Head of caudate nucleus (tissue), 42 donors: ENCODE measurements at places on chromosomes 2 and 18.

DNA sequence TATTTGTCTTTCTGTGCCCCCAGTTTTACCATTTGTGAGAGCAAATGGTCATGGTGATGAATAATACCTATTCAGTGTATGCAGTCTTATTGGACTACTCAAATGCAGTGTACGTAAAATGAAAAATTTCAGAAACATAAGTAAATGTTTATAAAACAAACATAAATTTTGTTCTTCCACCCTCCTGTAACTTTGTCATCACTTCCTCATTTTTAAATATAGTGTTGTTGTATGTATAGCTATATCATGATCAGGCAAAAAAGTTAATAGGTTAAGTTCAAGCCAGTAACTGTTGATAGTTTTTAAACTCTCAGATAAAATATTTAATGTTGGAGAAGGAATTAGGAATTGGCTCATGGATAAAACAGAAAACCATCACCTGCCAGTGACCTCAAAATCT is 93.2 kb downstream of the KLF7 start:
- DNase-seq: no peak

- no peak for DNase-seq
Measured at GRCh38 chr2:133324150-133324561, 244.1 kb downstream of the NCKAP5 start.

GRCh38 chr2:31354837-31355236 is 59.7 kb downstream of the XDH start:
- DNase-seq: no peak

GRCh38 chr2:162704496-162704895 is 134.1 kb downstream of the KCNH7 start:
- no peak for DNase-seq

DNA sequence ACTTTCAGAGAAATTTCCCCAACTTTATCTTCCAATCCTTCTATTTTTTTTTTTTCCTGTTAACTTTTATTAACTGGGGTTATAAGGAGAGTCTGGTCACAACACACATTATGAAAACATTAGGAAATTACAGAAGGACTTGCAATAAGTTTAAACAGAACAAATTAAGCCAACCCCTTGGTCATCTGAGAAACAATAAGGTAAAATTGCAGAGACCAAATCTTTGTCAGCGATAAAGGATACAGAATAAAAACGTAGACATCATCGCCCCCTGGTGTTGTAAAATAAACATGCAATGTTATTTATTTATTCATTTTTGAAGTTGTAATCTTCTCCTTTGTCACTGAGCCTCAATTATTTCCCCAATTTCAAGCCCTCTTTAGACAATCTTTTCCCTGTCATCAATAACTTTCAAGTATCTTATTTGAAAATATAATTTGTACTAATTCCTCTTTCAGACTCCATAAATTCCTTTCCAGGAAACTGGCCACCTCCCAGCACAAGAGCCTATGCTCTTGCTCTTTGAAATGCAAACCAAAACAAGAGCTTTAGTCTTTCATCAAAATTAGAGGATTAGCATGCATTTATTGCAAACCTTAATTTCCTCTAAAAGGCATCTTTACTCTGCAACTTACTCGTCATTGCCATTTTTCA is 19.5 kb downstream of the G6PC2 start:
- DNase-seq: no peak

DNA sequence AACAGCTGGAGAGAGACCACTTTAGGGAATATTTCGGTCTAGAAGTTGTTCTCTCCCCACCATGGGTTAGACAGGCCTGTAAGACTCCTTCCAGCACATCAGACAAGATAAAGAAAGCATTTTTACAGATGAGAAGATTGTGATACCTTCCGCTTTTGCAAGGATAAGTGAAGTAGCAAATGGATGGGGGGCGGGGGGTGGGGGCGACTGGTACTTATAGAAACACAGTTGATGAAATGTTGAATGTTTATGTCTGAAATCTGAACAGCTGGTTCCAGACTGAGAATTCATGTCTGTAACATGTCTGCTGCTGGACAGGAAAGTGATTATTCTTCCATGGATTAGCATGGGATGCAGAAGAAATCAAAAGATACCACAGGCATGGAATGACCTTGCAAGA is 90.5 kb upstream of the FN1 start:
- no peak for DNase-seq

- no peak for DNase-seq
Measured at GRCh38 chr2:22904126-22904684, 480.8 kb upstream of the KLHL29 start.

DNA sequence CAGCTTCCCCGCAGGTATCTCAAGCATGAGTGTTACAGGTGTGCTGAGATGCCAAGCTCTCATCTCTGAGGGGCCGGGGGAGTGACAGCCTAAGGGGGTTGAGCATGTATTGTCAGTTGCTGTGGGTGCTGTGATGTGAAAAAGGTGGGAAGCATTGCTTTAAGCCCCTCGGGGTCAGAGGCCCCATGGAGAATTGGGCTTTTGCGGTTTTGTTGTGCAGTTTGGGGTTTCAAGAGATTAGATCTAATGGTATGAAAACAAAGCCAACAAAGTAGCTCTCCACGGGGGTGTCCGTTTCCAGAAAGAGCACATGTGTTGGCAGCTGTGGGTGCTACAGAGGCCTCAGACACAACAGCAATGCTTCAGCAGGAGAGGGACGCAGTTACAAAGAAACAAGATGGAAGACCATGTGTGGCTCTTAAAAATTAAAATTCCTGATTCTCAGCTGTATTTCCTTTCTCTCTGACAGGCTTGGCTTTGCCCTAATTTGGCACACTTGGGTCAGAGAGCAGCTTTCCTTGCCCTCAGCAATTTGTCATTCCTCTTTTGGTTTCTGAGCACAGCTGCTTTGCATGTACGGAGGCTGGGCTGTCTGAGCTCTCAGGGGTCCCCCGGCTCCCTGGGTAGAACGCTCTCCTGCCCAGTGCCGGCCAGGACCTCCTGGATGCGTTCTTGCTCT is 69.9 kb downstream of the TMEM247 start:
- no peak for DNase-seq

DNA sequence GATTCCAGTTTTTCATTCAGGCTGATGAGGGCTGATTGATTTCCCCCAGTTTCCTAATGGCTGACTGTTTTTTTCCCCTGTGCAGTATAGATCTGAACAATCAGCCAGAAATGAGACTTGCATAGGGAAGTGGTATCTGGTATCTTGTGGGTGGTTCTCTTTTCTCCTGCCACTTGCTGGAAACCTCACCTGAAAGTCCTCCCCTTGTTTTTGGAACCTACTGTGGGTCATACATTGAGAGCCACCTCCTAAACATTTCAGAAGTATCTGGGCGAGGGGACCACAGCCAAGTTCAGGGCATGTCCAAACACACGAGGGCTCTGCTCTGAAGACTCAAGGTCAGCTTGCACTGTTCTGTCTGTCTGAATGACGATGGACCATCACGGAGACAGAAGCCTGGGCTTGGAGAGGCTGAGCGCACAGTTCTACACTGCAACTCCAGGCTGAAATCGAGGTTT is 19.3 kb downstream of the ALPK2 start:
- DNase-seq: no peak

DNA sequence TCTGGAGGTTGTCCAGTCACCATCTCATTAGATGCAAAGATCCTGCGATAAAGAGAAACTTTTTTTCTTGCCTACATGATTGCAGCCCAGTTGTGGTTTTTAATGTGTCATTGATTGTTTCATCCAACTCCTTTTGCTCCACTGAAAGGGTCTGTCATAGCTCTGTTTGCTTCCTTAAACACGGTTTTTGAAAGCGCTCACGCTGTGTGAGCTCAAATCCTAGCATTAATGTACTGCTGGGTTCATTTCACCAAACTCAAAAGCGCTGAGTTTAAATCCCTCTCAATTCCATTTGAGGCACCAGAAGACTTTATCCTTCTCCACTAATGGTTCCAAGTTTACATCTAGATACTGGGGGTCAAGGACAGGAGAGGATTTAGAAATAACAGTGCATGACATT is 53.6 kb downstream of the CDK15 start:
- DNase-seq: no peak

- DNase-seq: no peak
Measured at GRCh38 chr2:189836644-189837043, 52.4 kb downstream of the PMS1 start.

- no peak for DNase-seq
Measured at GRCh38 chr18:78970774-78971333, 8.8 kb upstream of the SALL3 start.

DNA sequence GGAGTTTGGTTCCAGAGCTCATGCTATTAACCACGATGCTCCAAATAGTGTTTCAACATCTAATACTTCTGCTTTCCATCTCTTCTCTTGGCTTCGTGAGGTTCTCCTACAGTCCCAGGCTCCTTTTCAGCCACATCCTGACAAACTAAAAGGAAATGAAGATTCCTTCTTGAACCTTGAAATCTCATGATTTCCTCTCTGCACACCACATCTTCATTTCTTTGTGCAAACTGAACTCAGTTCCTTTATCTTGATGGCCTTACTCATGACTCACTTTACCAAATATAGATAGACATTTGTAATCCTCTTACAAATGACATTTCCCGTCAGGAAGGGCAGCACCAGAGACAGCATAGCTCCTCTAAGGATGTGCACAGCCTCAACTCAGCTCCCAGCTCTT is 50.0 kb upstream of the ITGA4 start:
- no peak for DNase-seq

- no peak for DNase-seq
Measured at GRCh38 chr2:70467237-70467636, 86.4 kb downstream of the TGFA start.

- no peak for DNase-seq
Measured at GRCh38 chr2:238627899-238628298, 201.2 kb downstream of the ASB1 start.

DNA sequence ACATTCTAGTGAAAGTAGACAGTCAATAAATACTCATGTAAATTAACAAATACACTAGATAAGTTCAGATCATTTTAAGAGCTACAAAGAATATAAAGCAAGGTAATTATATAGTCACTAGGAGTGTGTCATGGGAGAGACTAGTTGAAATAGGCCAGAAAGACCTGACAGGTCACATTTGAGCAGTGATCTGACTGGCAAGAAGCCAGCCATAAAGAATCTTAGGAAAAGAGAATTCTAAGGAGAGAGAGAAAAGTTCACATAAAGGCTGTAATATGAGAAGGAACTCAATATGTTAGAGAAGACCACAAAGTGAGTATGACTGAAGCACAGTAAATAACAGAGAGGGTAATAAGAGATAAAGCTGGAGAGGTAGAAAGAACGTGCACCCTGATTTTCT is 31.2 kb downstream of the VSNL1 start:
- no peak for DNase-seq

DNA sequence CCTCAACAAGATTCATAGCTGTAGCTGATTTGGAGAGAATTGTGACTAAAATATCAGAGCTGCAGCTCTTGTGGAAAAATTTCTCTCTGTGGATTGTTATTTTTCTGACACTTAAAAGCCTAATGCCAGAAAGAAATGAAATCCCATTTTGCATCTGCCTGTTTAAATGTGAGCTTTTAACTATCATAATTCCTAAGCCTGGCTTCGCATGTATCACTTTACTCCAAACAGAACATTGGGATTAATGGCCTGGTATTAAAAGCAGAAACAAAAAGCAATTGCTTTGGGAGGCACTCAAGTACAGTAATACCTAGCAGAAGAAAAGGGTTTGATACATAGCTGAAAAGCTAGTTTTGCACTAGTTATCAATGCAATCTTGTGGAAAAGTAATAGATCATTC is 164.2 kb upstream of the FSHR start:
- no peak for DNase-seq
